ENCODE measurements at places on chromosomes 16 and 17.

DNA sequence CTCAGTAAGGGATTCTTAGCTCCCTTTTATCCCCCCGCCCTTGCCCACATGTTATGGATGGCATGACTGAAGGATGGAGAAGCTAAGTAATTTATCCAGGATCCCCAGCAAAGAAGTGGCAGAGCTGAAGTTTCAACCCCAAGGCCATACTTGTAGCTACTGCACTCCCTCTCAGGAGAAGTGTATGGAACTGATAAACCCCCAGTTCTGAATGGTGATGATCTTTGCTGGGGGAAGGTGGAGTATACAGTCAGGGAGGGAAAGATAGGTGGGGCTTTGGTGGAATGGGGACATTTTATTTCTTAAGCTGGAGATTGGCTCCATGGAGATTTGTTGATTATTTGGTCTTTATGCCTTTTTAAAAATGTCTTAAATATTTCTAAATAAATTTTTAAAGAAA, 58.3 kb downstream of the TNRC6C start:
- no peak for DNase-seq

DNA sequence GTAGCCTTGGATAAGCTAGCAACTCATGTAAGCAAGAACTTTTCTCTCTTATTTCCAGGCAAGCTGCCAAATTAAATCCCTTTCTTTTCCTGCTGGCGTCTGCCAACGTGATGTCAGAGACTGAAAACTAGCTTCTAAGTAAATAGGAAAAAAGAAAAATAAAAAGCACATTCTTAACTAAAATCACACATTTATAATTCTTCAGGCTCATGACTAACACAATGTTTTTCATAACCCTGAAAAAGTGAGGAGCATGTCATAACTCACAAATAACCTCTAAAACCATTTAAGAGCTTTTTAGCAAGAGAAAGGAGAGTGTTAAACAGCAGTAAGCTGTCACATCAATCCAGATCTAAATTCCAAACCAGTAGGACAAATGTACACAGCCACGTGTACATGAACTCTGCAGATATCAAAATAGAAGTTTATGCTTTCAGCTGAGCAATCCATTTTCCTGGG, 110.0 kb downstream of the N4BP1 start:
- DNase-seq, result no peak

- DNase-seq, result no peak
These were observed 39.0 kb downstream of the SMURF2 start for GRCh38 chr17:64622931-64623654.

DNA sequence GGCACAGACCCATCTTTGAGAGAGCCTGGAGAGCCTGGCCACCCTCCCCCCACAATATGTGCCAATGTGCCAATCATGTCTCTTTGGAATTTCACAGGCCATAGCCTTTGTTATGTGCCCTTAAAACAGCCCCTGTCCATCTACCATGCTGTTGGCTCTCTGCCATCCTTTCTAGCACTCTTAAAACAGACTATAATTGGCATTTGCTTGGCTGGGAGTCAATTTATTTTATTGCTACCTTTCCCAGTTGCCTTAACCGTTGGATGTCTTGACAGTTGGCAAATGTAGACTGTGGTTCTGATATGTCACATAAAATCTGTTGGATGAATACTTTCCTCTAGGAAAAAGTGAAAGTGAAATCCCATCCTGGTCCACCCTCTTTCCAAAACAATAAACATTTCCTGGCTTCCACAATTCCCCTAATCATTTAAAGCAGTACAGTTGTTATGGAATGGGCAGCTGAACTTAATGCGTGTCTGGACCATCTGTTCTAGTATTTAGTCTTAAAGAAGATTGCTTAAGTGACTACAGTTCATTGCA, 394.0 kb downstream of the KCNJ2 start:
- DNase-seq, result no peak

- no peak for DNase-seq
These were observed 8.6 kb downstream of the RPGRIP1L start for GRCh38 chr16:53695070-53695469.

- DNase-seq, result no peak
These were observed 202.8 kb downstream of the RPTOR start for GRCh38 chr17:80747469-80747868.

GRCh38 chr16:72967941-72968340, 80.0 kb downstream of the ZFHX3 start:
- DNase-seq, result no peak
